ENCODE measurements at places on chromosomes 5 and 9.

- no peak for DNase-seq
Observed at GRCh38 chr9:101433229-101433628, 2.3 kb downstream of the ALDOB start.

- no peak for DNase-seq
Observed at GRCh38 chr5:103060424-103060954, 59.4 kb downstream of the GIN1 start.

DNA sequence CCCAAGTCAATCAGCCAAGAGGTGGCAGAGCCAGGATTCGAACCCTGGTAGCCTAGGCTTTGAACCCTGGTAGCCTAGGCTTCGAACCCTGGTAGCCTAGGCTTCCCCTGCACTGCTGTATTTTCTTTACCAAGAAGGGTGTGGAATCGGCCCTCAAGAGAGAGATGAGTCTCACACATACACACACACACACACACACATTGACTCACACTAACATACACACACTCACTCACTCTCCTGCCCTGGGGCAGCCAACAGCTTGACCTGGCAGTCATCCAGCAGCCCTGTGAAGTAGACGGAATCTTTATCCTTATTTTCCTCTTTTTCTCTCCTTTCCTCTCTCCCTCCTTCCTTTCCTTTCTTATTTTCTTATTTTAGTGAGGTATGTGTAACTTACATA is 55.4 kb upstream of the RPL26L1 start:
- DNase-seq: no peak

DNA sequence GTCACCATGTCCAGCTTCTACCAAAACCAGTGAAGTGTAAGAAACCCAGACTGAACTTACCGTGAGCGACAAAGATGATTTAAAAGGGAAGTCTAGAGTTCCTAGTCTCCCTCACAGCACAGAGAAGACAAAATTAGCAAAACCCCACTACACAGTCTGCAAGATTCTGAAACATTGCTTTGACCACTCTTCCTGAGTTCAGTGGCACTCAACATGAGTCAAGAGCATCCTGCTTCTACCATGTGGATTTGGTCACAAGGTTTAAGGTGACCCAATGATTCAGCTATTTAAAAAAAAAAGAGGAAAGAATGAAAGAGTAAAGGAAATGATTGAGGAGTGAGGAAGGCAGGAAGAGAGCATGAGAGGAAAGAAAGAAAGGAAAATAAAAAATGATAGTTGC is 19.8 kb downstream of the IL7R start:
- no peak for DNase-seq

- DNase-seq: no peak
Observed at GRCh38 chr5:113266227-113266912, 168.4 kb downstream of the TSSK1B start.

GRCh38 chr9:5392285-5392684 is 45.4 kb downstream of the PLGRKT start:
- DNase-seq: no peak

DNA sequence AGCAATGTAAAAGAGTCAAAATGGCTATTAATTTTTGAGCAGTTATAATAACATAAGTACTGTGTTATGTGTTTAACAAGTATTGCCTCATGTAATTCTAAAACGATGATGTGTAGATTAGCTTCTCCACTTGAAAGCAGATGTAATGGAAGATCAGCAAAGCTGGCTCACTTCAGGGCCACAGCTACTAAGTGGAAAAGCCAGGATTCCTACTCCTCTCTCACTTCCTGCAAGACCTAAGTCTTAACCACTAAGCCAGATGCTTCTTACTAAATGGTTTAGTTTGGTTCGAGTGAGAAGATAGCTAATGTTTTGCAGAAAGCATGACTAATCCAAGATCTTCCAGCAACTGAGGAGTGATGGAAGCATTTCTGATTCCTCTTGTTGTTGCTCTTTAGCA is 15.7 kb upstream of the TNC start:
- no peak for DNase-seq

DNA sequence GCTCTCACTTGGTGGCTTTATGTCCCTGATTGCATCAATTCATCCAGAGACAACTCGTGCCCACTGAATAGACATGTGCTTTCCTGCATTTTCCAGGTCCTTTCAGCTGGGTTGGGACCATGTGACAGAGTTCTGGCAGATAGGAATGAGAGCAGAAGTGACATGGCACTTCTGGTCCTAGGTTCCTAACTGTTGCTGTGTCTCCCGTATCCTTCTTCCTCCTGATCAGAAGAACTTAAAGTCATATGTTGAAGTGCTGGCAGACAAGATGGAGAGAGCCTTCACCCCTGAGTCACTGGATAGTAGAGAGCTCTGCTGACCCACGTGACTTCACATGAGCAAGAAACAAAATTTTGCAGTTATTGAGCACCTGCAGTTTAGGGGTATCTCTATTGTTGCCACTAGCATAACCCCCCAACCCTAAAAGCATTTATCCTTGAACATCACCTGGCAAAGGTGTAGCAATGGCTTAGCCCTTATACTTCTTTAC is 80.0 kb downstream of the NREP start:
- DNase-seq: no peak

DNA sequence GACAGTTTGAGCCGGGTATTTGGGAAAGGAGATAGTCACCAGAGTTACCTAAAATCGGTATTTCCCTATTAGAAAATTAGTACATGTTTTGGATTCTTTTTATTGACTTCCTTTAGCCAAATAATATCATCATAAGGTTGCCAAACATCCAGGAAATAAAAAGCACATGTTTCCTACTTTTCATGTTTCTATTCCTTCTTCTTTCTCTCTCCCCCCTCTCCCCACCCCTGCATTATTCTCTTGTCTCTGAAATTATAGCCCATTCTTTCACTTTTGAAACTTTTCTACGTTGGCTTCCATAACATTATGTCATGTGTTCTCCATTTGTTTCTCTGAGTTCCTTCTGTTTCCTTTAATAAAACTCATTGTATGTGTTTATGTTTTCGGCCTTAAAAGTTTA is 161.9 kb downstream of the ALDH1A1 start:
- DNase-seq: no peak

- DNase-seq: no peak
Observed at GRCh38 chr5:167063788-167064187, 1227.7 kb upstream of the WWC1 start.

- no peak for DNase-seq
Observed at GRCh38 chr5:7456206-7456605, 60.3 kb downstream of the ADCY2 start.

DNA sequence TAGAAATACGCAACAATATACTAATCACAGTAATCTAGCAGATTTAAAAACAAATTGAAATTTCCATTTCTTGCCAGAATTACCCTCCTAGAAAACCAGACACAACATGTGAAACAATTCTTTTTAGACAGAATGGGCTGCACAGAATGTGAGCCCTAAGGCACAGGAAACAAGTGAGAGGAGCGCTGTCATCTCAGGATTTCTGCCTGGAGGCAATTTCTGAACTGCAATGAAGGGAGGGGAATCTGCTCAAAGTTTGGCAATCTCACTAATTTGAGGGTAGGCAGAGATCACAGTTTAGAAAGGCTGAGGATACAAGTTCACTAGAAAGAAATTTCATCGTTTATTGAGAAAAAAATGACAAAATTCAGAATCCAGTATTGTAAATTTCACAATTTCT is 70.3 kb downstream of the INIP start:
- DNase-seq: no peak

DNA sequence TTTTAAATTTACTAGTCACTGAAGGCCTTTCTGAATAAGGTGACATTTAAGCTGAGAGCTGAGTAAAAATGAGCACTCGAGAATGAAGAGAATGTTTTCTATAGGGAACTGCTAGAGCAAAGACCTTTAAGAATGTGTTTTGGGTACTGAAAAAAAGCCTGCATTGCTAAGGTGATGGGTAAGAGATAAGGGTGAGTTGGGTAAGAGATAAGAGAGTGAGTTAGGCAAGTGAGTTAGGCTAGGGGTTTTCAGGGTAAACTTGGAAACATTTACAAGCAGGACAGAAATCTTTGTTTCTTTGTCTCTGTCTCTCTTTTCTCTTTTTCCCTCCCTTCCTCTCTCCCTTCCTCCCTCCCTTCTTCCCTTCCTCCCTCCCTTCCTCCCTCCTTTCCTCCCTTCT is 5.6 kb downstream of the RAD23B start:
- no peak for DNase-seq

DNA sequence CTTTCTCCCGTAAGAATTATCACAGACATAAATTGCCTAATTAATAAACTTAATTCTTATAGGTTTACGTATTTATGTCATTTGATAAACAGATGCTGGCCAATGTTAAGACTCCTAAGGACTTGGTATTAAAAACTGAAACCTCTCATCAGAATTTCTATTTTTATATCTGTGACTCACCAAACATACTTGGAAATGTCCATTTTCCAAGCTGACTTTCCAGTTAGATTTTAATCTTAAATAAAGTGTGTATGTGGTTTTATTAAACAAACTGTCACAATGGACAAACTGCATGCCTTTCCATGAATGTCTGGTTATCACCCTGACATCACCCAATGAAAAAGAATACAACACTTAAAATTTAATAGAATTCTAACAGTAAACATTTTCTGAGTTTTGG is 12.6 kb upstream of the COL23A1 start:
- DNase-seq: no peak

DNA sequence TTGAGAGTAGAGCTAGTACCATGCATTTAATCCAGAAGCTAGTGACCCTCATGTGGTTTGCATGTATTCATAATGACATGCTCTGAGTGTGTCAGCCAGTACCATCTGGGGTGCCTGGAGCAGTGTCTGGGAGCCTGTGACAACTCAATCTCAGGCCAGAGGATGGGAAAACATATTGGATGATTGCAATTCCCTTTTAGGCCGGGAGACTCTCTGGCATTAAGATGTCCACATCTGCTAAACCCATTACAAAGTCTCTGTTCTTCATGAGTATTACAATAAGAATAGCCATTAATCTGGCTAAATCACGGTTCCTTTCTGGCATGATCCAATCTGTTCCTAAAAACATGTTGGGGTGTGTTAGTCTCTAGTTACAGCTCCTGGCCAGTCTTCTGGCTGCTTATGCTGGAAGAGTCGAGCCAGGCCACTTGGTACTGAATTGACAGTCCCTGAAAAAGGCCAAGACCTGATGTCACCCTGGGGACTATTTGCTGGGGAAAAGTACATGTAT is 475.7 kb downstream of the ENC1 start:
- DNase-seq: no peak

GRCh38 chr5:58641533-58641932 is 58.7 kb downstream of the RAB3C start:
- DNase-seq: no peak
